NCI-H1930 (cell line): ENCODE measurements at places on chromosomes 6 and 20.

DNA sequence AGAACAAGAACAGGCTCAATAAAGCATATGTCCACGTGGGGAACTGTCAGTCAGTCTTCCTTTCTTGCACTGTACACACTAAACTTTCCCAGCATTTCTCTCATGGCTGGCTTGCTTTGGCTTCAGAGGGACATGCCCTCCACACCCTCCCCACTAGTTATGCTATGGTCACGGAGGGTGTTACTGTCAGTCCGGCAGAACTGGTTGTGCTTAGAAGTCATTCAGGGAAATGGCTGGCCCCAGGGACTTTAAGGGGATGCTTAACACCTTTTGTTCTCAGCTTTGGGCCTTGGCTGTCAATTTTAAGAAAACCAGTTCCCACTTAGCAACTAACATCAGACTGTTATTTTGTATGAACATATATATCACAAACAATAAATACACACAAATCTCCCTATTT, 55.1 kb downstream of the ELOVL5 start:
- no peak for DNase-seq

- no peak for DNase-seq
Observed at GRCh38 chr20:40991181-40991889, 37.3 kb upstream of the TOP1 start.

GRCh38 chr20:13533946-13534345, 104.8 kb downstream of the TASP1 start:
- DNase-seq: no peak

- no peak for DNase-seq
Observed at GRCh38 chr6:74879234-74879633, 326.6 kb downstream of the COL12A1 start.

DNA sequence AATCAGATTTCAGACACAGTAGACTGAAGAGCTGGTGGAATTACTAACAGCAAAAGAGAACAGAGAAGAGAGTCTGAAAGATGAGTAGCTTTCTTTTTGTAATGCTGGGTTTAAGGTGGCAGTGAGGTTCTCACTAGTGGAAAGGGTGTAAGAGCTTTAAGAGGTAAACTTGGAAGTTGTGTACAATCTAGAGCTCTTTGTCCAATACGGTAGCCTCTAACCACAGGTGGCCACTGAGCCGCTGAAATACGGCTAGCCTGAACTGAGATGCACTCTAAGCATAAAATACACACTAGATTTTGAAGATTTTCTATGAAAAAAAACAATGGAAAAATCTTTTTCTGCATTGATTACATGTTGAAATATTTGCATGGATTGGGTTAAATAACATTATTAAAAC, 4.0 kb downstream of the ELOVL2 start:
- DNase-seq: no peak

GRCh38 chr6:168192195-168192900, 113.3 kb upstream of the FRMD1 start:
- no peak for DNase-seq

DNA sequence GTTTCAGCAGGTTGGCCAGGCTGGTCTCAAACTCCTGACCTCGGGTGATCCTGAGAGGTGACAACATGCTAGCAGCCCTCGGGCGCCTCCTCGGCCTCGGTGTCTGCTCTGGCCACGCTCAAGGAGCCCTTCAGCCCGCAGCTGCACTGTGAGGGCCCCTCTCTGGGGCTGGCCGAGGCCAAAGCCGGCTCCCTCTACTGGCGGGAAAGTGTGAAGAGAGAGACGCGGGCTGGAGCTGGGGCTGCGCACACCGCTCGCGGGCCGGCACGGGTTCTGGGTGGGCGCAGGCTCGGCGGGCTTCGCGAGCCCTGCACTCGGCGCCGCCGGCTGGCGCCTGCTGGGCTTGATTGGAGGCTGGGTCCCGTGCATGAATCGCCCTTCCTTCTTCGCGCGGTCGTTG, 80.8 kb upstream of the RBM24 start:
- DNase-seq: no peak

GRCh38 chr6:6851059-6851948, 256.5 kb upstream of the RREB1 start:
- DNase-seq: no peak

DNA sequence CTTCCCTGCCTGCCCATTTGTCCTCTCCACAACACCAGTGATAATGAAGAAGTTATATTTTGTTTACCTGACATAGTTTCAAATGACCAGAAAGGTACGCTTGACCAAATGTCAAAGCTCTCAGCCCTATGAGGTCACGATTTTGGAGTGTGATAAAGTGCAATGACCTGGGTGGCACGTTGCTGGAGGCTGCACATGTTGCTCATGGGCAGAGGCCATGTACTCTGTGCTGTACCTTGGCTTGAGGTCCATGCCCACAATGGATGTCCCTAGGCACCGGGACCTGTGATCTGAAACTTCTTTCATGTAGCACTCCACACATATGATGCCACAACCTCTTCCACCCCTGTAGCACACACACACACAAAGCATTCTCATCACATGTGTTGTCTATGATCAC, 164.0 kb upstream of the HEY2 start:
- DNase-seq: no peak

DNA sequence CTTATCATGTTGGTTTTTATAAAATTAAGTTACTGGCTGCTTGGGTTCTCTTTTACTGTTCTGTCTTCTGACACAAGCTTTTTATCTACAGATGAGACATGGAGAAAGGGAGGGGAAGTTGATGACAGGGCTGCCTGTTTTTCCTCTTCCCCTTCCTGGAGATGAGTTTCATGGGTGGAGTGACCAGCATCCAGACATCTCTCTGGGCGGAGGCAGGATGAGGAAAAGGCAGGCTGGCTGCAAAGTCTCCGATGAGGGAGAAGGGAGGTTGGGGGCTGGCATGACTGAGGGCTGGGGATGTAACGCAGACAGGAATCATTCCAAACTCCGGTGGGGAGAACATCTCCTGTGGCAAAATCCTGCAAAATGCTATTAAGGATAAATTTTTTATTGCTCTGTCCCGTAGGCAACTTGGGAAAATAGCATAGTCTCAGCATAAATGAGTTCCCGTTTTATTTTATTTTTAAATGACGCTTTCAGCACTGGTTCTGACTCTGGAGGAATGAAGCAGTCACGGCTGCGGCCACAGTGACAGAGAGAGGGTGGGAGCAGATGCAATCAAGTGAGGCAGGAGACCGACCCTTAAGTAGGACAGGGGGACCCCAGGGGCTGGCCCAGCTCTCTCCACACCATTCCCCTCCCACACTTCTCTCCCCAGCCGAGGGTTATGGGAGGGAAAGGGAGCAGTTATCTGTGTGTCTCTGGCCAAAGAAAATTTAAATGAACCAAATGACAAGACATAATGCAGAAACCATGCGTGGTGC, 108.8 kb upstream of the PMEPA1 start:
- DNase-seq: no peak

DNA sequence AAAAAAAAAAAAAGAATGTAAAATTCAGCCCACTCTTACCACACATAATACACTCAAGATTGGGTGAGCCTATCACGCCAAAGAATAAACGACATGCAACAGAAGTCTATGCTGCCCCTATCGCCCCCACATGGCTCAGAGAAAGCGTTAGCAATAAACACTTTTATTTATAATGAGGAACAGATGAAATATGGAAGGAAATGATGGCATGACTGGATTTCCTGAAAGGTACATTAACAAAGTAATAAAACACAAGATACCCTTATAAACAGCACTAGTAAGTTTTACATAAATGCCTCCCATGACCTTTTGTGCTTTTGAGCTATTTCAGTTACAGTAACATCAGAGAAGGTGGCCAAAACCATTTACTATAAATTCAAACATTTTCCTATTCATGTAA, 71.4 kb upstream of the SCAF8 start:
- no peak for DNase-seq

DNA sequence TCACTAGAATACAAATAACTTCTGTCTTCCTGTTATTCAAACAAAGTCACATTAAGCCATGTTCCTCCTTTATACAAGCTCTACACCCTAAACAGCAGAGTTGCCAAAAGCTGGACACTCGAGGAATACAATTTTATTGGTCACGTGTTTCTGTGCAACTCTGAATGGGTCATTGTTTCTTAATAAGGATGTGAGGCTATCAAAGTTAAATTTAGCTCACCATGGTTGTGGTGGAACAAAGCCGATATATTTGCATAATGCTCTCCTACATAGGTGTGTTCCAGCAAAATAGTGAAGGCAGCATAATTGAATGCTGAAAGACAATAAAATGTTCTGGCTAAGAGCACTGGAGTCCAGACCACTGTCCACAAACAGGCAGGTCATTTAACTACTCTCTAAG, 36.9 kb upstream of the CD2AP start:
- no peak for DNase-seq

GRCh38 chr20:36728986-36729385, 16.9 kb downstream of the NDRG3 start:
- DNase-seq: no peak

GRCh38 chr6:39493174-39493573, 170.7 kb upstream of the KCNK16 start:
- no peak for DNase-seq

DNA sequence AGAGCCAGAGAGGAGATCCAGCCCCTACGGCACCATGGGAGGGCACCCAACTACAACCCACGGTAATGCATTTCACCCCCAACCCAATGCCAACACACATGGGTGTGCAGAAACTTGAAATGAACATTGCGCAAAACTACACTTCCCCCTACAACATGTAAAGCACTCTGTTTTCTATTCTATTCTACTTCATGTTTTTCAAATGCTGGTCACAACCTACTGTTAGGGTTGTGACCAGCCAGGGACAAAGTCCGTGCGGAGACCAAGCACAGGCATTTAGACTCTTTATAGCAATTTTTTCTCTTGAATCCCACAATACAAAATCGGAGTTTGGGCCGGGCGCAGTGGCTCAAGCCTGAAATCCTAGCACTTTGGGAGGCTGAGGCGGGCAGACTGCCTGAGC, 90.6 kb downstream of the MRPL14 start:
- DNase-seq: no peak

- DNase-seq: no peak
Observed at GRCh38 chr6:25627001-25627400, 25.0 kb upstream of the SCGN start.

- no peak for DNase-seq
Observed at GRCh38 chr20:34458631-34459030, 57.6 kb upstream of the DYNLRB1 start.

DNA sequence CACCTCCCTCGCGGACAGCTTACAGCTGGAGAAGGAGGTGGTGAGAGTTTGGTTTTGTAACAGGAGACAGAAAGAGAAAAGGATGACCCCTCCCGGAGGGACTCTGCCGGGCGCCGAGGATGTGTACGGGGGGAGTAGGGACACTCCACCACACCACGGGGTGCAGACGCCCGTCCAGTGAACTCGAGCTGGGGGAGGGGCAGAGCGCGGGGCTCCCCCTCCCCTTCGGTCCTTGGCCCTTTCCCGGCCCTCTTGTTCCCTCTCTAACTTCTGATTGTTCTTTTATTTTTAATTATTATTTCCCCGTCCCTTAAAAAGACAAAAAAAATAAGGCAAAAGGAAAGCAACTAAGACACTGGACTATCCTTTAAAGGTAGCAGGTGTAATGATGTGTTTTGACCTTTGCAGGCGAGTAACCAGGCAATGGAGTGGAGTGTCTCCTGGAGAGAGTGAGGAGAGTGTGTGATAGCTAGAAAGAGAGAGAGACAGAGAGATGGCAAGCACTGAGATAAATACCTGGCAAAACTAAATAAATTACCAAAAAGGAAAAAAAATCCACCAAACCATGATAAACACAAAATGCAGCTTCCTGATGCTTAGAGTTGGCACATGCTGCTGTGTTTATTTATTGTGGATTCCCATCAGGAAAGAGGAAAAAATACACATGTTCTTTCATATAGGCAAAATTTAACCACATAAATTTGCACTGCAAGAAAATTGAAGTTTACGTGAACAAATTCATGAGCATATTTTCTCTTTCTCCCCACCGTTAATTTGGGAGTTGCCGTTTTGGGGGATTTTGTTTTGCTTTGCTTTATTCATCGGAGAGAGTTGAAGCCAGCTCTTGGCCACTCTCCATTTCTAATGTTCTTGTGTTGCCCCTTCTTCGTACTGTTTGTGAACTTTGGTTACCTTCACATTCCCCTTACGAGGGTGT, 1.9 kb downstream of the POU3F2 start:
- DNase-seq: no peak

- no peak for DNase-seq
Observed at GRCh38 chr20:36908603-36909002, 32.7 kb downstream of the TLDC2 start.

GRCh38 chr6:161750686-161751085, 476.8 kb upstream of the AGPAT4 start:
- DNase-seq: no peak

- DNase-seq: peak; percentile 43
Observed at GRCh38 chr6:148342350-148343046, at the start of gene SASH1. TSS of gene SASH1 (plus strand) at chr6:148342838. CDS start at chr6:148343068, 230 bp downstream.

- DNase-seq: no peak
Observed at GRCh38 chr6:112613410-112613809, 266.3 kb downstream of the RFPL4B start.

DNA sequence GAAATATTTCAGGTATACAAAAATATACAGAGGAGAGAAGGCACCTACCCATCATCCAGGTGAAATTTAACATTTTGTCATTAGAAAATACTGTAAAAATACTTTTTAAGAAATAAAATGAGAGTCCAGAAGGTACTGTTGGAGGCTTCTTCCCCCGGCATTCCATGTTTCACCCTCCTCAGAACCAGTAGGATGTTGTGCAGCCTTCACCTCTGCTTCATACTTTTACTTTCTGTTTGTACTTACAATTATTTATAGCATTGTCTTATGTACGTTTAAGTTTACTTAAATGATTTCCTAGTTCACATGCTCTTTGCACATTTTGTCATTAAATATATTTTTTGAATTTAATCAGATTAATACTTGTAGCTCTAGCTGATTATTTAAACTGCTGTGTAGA, 30.9 kb downstream of the TMEM200A start:
- no peak for DNase-seq

GRCh38 chr6:138107078-138107751, at the start of gene PERP:
TSS of gene PERP (minus strand) at chr6:138107419. CDS start at chr6:138107340, 79 bp downstream.
- DNase-seq: peak; percentile 70

- no peak for DNase-seq
Observed at GRCh38 chr6:163728442-163729126, 314.1 kb downstream of the QKI start.

DNA sequence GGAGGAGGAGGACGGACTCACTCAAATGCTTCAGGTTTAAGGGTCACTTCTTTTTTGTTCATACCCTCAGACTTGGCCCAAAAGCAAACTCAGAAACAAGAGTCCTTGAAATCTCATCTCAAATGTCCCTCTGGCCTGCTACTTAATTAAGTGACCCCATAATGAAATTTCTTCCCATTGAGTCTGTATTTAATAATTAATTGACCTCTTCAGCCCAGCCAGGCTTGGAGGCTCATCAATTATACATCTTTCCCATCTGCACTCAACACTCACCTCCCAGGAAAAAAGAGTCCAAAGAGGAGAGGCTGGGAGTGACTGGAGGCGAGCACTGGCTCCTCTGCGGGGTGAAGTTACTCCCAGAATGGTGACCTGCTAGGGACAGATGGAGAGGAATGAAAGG, 90.5 kb upstream of the EYA2 start:
- no peak for DNase-seq

- DNase-seq: no peak
Observed at GRCh38 chr6:50819904-50820868, 1.5 kb downstream of the TFAP2B start.
